ENCODE measurements at places on chromosomes 5 and 9.

DNA sequence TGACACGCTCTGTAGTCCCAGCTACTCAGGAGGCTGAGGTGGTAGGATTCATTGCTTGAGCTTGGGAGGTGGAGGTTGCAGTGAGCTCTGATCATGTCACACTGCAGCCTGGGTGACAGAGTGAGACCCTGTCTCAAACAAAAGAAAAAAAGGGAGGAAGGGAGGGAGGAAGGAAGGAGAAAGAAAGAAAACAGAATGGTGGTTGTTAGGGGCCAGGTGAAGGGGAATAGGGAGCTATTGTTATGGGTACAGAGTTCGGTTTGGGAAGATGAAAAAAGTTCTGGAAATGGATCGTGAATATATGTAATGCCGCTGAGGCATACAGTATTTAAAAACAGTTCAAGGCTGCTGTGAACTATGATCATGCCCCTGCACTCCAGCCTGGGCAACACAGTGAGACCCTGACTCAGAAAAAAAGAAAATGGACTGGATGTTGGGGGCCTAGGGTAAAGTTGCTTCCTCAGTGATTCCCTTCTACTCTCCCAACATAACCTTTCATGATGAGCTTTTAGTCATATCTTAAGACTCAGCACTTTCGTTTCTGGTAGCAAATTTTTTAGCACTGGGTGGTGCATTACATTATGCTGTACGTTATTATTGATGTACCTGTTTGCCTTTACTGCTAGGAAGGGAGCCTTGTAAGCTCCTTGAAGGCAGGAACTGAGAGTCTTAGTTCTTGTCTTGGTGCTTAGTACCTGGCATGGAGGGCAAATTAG lies 4.0 kb downstream of the CTNNA1 start:
- no peak for DNase-seq

GRCh38 chr5:83357621-83358231 lies 113.8 kb upstream of the VCAN start:
- DNase-seq, result no peak

DNA sequence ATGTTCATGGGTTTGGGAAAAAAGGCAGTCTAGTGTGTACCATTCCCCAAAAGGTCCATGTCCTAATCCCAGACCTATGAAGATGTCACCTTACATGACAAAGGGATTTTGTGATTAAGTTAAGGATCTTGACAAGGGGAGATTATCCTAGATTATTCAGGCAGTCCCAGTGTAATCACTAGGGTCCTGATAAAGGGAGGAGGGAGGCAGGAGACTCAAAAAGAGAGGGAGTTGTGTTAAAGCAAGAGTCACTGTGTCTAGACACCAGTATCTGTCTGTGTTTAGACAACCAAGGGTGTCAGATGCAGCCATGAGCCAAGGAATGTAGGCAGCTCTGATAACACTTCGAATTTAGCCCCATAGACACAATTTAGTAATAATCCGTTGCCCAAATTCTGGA lies 49.5 kb downstream of the DPYSL3 start:
- no peak for DNase-seq

GRCh38 chr5:9622971-9623421 lies 7.2 kb downstream of the TAS2R1 start:
- DNase-seq, result no peak

DNA sequence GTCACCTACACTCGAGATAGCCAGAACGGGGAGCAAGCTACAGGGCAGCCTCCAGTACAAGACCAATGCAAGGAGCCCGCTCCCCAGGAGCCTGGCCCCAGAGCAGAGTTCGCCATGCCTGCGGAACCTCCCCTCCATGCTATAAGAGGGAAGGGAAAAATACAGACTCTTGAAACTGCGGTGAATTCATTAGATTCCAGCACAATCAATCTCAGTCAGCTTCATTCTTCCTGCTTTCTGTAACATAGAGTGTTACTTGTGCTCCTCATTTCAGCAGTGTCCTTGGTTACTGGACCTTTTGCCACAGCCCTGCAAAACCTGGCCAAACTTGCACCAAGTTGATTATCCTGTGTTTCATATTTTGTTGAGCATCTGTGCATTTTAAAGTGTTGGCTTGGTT lies 22.2 kb upstream of the CREBRF start:
- DNase-seq, result no peak

- no peak for DNase-seq
Measured at GRCh38 chr5:139671096-139671841, 23.1 kb downstream of the CXXC5 start.

DNA sequence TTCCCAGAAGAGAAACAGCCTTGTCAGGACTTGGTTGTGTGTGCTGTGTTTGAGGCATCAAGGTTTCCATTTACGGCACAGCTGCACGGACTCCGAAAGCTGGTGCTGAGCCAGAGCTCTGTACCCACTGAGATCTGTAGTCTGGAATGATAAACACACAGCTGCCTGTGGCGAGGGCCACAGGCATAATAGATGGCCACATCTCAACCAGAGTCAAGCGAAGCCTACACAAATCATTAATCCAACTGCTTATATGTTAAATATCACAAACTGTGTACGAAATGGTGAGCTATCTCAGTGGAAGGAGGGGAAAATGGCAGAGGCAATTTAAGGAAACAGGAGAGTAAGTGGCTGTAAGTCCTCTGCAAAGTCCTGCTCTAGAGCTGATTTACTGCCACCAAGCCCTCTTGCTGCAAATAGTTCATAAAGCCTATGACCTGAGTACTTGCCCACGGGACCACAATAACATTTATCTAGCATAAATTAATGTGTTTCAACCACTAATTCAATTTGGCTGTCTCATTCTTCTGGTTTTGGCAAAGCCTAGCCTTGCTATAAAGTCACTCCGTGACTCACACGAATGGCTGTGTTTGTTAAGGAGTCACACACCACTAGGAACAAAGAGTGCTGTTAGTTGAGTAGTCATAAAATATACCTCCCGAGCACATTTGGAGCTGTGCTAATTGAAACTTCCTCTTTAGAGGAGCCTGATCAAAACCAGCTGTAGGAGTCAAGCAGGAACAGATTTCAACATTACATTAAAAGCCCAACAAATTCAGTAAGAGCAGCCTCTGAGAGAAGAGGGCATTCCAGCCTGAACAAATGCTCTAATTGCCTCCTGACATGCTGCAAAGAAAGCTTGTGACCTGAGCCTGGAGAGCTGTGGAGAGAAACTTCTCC lies 738.6 kb upstream of the ZNF608 start:
- peak; percentile 75 for DNase-seq

- no peak for DNase-seq
Measured at GRCh38 chr5:4630031-4630430, 510.1 kb upstream of the ADAMTS16 start.

DNA sequence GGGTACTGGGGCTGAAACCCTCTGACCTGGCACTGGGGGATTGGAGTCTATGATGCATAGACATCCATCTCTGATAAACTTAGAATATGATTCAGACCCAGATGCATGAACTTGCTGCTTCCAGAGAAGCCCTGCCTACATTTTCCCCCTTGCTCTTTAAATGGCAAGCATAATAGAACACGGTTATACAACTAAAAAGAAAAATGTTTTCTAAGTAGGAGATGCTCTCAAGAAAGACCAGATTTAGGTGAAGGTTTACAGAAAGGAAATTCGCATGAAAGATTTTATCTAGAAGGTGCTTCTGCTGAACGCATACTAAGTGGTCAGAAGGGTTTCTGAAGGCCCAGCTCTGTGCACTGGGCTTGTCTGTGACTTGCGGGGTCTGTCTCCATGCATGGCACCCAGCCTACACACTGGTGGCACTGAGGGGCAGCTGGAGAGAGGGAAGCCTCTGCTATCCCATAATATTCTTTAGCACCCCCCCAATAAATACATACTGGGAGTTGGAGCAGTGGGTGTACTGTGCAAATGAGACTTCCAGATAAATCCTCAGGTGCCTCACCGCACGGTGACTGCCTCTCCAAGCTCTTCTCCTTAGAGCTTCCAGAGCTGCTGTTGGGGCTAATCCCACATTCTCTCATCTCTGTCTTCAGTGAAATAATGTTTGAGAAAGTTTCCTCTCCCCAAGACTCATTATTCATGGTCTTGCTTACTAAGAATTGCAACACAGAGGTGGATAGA lies 114.6 kb downstream of the FSTL4 start:
- no peak for DNase-seq

DNA sequence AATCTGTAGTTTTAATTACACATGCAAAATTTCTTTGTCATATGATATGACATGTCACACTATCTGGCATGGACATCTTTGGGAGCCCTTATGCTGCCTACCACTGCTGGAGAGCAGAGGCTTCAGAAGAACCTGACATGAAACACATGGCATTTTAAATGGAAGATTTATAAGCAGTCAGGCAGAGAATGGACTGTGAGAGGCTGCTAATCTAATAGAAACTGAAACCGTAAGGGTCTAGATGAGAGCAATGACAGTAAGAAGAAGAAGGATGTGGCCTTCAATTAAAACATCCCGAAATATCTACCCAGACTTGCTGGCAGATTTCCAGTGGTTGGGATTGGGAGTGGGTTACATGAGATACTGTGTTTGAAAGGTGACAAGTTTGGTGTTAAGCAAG lies 149.8 kb downstream of the MACIR start:
- no peak for DNase-seq

DNA sequence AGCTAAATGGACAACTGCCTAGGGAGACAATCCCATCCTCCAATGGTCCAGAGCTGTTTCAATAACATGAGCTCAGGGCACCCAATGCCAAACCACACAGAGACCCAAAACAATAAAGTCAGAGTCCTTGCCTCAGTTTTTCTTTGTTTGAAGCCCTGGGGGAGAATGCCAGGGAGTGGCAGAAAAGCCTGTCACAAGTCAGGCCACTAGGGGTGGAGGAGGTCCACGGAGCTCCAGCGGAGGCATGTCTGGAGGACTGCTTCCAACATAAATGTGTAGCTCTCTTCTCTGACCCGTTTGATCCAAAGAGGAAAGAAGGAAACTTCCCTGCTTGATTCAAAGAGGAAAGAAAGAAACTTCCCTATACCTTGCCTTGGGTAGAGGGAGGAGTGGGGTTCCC lies 175.3 kb downstream of the HSPA4 start:
- no peak for DNase-seq

Data from cardiac septum (tissue), 1 donor.